Spinal cord (tissue), 10 donors: ENCODE measurements at places on chromosomes 13 and 19. TPM values are rescaled to one million over a fixed set of nuclear protein-coding genes. Genes with fewer than 3 reads are reported as not detected.

DNA sequence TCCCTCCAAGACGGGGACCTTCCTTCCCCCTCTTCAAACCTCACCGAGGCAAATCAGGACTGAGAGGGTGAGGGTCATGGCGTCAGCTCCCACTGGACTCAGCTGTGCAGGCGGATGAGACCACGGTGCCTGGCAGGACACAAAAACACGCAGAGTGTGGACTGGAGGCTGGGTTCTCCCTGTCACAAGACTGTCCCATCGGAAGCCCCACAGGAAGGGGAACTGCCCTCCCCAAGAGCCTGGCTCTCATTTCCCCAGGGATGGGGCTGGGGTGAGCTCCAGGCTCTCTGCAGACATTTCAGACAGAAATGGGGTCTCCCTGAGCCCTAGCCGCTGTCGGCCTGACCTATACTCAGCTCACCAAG lies at the start of gene LILRB5:
Gene LILRB5, minus strand, starts transcription at position 158 of the 365 bp plus-strand sequence. Its CDS starts 80 bp downstream, at position 78.
- no peak for DNase-seq

- no peak for DNase-seq
Observed at GRCh38 chr19:13169769-13170168, 19.6 kb downstream of the IER2 start.

GRCh38 chr19:50214699-50215543 lies 11.5 kb downstream of the MYH14 start:
- DNase-seq, result no peak

DNA sequence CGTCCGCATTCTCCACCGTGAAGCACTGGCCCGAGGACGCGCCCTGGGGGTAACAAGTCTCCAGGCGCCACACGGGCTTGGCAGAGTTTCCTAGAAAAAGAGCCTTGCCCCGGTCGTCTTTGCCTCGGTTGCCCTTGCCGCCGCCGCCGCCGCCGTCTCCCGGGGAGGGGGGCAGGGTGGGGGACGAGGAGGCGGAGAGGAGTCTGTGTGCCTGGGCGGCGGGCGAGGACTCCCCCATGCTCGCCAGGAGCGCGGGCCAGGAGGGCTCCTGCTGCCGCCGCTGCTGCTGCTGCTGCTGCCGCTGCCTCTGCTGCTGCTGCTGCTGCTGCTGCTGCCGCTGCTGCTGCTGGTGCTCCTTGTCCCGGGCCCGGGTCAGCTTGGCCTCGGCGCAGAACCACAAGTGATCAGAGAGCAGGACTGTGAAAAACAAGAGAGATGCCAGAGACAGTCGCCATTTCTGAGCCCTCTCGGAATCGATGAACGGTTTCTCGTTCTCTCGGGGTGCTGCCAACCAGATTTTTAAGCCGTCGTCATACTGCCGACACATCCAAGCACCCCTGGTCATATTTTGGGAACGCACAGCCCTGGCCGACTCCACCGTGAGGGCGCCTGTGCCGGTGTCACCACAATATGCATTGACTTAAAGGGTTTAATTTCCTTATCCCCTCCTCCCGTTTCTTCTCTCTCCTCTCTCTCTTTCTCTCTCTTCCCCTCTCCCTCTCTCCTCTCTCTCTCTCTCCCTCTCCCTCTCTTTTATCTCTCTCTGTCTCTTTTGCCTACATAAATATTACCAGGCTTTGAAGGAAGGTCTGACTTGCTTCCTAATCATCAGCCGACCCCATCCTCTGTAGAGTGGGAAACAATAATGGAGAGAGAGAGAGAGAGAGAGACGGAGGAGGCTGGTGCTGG lies 349.1 kb downstream of the LIG4 start:
- peak; percentile 59 for DNase-seq

DNA sequence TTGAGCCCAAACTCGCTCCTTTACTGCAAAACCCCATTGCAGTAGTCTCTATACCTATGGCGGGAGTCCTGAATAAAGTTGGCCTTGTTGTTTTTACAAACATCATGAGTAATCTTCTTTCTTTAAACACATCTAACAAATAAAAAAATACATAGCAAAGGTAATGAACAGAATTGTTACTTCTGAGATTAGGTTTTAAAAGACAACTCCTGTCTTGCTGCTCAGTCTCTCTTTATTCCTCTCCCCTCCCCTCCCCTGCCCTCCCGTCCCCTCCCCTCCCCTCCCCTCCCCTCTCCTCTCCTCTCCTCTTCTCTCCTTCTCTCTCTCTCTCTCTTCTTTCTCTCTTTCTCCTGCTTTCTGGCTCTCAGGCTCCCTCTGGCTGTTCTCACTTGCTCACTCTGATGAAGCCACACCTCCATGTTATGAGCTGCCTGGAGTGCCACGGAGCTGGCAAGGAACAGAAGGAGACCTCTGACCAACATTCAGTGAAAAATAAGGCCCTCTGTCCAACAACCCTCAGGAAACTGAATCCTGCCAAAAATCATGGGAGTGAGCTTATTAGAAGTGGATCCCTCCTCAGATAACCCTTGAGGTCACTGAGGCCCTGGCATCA lies 300.7 kb upstream of the MIR17HG start:
- DNase-seq, result no peak

DNA sequence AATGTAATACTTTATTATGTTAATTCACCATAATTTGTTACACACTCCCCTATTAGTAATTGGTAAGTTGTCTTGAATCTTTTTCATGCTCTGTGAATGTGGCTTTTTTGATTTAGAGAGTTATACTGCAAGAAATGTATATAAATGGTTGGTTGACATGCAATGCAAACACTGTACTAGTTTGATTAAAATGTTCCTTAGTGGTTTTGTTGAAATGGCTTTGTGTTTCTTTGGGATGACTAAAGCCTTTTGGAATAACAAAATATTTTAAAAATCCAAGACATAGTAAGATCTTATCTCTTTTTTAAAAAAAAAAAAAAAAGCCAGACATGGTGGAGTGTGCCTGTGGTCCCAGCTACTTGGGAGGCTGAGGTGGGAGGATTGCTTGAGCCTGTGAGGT lies 10.5 kb downstream of the LAMP1 start:
- DNase-seq, result no peak

- DNase-seq, result no peak
Observed at GRCh38 chr19:16205205-16206045, 7.7 kb downstream of the AP1M1 start.

GRCh38 chr19:6660930-6661329 lies 9.0 kb downstream of the TNFSF14 start:
- no peak for DNase-seq

- no peak for DNase-seq
Observed at GRCh38 chr13:85725433-85725832, 73.8 kb downstream of the SLITRK6 start.

Gene LILRA1
- 0.99 TPM for total RNA-seq

Gene C19orf53
- total RNA-seq, result 136 TPM

Gene LYL1
- total RNA-seq, result 11.0 TPM
